ENCODE measurements at places on chromosomes 5 and 9.
A peak's percentile ranks its signal among the peaks of the same experiment; 100 is the strongest.

- peak; percentile 73 for DNase-seq
These were observed 577.7 kb upstream of the FTMT start for GRCh38 chr5:121273833-121274433.

GRCh38 chr9:36492865-36493264 is 79.8 kb upstream of the MELK start:
- DNase-seq: no peak

DNA sequence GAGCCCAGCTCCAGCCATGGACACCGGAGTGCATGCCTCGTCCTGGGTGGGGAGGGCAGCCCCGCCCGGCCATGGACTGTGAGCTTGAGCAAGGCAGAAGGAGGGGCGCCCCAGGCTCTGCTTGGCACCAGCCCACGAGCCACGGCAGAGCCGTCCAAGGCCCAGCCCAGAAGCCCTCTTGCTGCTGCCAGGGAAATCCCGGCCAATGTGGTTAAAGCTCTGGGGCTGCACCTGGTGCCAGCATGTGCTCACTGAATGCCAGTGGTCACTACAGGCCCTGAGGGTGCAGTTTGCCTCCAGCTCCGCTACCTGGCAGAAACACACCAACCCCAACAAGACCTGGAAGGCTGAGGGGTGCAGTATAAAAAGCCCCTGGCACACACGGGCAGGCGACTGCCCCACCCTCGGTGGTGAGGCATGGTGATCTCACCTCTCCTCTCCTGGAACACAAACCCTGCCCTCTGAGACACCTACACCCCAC is 11.8 kb downstream of the BRD3 start:
- DNase-seq: peak; percentile 66

GRCh38 chr5:133944263-133945185 is 23.9 kb downstream of the C5orf15 start:
- DNase-seq: peak; percentile 62

DNA sequence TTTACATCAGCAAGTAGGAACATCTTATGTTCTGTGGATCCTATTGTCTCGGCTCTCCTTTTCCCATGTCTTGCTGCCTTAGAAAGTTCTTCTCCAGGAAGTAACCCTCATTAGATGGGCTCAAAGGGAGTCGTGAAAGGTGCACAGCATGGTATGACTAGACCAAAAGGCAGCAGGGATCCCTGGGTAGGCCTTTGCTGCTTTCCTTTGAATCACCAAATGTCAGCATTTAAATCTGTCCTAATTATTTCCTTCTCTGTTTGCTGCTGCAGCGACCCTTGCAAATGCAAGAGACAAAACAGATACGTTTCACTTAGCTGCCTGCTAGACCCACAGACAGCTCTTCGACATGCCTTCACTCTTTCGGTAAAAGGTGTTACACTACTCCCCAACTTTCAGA is 218.4 kb downstream of the ACTL7B start:
- DNase-seq: no peak

DNA sequence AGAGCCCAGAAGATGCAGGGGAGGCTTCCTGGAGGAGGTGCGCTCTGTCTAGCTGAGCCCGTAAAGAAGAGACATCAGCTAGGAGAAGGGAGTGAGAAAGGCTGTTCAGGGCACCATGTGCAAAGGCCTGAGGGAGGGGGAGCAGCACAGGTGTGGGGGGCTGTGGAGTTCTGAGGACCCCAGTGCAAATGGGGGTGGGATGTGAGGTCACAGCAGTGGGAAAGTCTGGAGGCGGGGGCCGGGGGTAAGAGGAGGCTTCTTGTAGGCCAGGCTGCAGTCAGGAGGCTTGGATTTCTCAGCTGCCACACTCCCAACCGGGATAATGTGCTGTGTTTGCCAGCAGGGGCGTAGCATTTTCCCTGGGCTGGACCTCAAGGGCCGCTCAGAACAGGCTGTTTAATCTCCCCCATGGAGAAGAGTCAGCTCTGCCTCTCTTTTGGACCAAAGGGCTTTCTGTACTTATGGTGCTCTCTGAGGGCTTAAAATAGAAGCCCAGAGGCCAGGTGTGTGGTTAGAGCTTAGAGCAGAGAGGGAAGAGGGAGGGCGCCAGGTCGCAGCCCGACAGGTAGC is 5.7 kb downstream of the NEURL1B start:
- DNase-seq: no peak

GRCh38 chr5:145446412-145446811 is 388.7 kb downstream of the PRELID2 start:
- DNase-seq: no peak

DNA sequence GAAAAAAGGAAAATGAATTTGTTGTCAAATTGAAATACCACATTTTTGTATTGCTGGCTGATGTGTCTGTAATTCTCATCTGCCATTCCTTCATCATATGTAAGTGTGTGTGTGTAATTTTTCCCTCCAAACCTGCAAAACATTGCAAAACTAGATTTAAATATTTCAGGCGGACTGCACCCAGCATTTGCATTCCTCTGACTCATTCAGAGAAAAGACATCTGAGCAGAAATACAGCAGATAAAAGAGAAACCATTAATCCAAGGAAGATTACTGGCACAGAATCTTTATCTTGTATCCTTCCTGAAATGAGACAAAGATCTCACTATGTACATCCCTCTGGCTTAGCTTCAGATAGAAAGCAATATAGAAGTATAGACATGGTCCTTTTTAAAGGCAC is 275.3 kb downstream of the TMEM38B start:
- DNase-seq: no peak

All from head of caudate nucleus (tissue), 42 donors.